ENCODE measurements at places on chromosomes 3 and 15. TPM values are rescaled to one million over a fixed set of nuclear protein-coding genes. Genes with fewer than 3 reads are reported as not detected.

DNA sequence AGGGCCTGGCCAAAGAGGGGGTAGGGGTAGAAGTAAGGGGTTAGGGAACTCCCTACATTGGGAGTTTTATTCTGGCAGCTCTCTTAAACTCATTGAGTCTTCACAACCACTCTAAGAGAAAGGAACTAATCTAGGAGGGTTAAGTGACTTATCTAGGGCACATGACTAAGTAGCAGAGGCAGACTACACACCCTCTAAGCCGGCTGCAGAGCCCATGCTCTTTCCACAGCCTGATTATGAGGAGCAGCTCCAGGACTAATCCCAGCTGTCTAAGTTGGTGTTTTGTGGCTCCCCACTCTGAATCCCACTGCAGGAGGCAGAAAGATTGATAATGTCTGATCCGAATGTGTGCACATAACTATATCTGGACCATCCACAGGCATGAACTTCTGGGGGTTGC is 374.6 kb downstream of the EPHB1 start:
- DNase-seq: no peak

DNA sequence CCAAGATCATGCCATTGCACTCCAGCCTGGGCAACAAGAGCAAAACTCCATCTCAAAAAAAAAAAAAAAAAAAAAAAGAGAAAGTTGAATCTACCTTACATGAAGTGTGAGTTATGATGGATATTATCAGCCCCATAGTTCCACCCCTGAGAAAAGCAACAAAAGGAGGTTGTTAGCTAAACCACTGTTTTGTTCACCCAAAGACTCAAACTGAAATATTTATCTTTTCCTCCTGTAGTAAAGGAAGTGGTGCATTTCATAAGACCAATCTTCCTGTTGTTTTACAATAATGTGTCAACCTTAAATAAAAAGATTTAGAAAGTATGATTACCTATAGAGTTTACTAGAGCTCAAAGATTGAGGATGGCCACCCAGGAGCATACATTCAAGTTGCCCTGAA is 18.7 kb upstream of the TRMT10C start:
- DNase-seq: no peak

DNA sequence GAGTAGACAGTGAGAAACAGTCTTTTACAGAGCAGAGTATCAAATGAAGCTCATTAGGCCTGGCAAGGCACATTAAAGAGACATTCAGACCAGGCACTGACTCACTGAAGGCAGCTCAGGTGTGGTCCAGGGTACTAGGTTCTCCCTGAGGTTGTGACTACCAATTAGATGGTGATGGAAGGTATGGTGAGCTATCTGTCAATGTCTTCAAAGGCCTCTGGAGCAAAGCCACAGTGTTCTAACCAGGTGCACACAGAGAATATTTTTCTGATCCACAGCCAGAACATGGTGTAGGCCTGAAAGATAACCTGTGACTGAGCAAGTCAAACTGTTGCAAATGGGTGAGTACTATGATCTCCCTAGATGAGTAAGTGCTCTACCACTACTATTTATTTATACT is 51.5 kb downstream of the EOMES start:
- no peak for DNase-seq

DNA sequence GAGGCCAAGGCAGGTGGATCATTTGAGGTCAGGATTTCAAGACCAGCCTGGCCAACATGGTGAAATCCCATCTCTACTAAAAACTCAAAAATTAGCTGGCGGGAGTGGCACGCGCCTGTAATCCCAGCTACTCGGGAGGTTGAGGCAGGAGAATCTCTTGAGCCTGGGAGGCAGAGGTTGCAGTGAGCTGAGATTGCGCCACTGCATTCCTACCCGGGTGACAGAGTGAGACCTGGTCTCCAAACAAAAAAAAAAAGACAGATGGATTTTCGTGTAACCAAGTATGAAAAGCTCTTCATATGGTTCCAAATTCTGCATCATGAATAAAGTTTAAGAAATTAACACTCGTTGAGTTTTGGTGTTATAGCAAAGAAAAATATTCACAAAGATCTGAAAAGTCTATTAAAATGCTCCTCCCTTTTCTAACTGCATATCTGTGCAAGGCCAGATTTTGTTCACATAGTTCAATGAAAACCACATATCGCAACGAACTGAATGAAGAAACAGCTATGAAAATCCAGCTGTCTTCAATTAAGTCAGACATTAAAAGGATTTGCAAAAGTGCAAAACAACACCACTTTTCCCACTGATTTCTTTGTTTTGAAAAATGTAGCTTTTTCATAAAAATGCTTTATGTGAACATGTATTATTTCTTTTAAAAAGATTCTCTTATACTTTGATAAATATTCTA is 23.8 kb upstream of the FBLN2 start:
- DNase-seq: no peak

DNA sequence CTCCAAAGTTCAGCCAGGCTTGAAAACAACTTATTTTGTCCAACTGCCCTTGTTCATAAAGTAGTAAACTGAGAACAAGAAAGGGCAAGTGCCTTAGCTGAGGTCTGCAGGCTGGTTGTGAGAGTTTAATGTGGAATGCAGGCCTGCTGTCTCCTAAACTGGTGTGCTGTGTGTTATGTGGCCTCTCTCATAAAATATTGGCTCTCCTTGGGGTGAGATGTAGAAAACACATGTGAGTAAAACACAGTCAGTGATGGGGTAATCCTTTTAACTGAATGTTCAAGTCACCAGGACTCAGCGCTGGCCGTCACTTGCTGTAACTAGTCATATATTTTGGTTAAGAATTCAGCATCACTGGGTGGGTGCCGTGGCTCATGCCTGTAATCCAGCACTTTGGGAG is 7.1 kb upstream of the ST6GAL1 start:
- DNase-seq: peak; percentile 42

DNA sequence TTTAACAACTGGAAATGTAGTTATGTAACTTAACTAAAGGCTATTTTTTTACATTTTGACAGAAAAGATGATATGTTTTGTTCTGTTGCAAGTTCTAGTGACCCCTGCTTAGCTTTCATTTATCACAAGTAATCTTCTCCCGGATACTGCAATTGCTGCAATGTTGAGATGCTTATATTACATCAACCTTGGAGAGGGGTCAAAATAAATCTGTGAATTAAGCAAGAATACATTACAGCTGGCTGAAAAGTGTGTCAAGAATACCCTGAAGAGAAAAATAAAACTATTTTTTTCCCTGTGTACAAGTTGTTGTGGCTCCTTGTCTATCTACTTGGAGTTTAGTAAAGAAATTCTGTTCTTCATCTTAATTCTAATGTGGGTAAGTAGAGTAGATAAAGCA is 232.1 kb upstream of the GOLIM4 start:
- DNase-seq: no peak

- DNase-seq: no peak
Measured at GRCh38 chr3:22496641-22497040, 706.5 kb upstream of the UBE2E2 start.

DNA sequence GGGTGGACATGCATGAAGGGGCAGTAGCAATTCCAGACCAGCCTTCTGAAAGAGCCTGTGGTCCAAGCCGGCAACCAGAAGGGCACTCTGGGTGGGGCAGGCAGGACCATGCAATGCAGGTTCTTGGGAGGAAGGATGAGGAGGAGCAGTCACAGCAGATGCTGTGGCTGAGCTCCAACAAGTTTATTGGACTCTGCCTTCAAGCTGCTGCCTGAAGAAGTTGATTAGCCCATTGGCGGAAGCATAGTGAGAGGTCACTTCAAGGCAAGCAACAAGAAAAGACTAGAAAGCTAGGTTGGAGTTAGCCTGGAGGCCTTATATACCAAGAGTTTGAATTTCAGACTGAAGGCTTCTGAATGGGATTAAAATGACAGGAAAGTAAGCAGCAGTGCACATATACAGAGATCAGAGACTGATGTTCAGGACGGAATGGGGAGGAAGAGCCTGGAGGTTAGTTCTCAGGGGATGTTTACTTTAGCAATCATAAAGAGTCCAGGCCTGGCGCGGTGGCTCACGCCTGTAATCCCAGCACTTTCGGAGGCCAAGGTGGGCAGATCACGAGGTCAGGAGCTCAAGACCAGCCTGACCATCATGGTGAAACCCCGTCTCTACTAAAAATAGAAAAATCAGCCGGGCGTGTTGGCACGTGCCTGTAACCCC is 39.9 kb downstream of the SFMBT1 start:
- no peak for DNase-seq

GRCh38 chr3:63863150-63864007 is at the start of the genes ATXN7 and THOC7:
ATXN7 (plus strand) TSS chr3:63863867; CDS start chr3:63912599, 48,732 bp downstream.
THOC7 (minus strand) TSS chr3:63863805; CDS start chr3:63863790, 15 bp downstream.
- no peak for DNase-seq

GRCh38 chr3:69058947-69059224 is 6.8 kb upstream of the TMF1 start:
- DNase-seq: no peak

The GP5 gene
- total RNA-seq: under 0.01 TPM

The TRIM71 gene
- total RNA-seq: not detected

The TMEM45A gene
- 6.5 TPM for total RNA-seq

The GXYLT2 gene
- total RNA-seq: 0.79 TPM

The DNAH12 gene
- total RNA-seq: 0.13 TPM

The SCN11A gene
- not detected for total RNA-seq

The UROC1 gene
- not detected for total RNA-seq

The CLDN18 gene
- not detected for total RNA-seq

The MITF gene
- total RNA-seq: 2.3 TPM

The BTLA gene
- not detected for total RNA-seq

The PARP6 gene
- total RNA-seq: 17.6 TPM

Data from bronchial epithelial cell (primary cell).